H7 (cell line): ENCODE measurements at places on chromosomes 16 and 17.

DNA sequence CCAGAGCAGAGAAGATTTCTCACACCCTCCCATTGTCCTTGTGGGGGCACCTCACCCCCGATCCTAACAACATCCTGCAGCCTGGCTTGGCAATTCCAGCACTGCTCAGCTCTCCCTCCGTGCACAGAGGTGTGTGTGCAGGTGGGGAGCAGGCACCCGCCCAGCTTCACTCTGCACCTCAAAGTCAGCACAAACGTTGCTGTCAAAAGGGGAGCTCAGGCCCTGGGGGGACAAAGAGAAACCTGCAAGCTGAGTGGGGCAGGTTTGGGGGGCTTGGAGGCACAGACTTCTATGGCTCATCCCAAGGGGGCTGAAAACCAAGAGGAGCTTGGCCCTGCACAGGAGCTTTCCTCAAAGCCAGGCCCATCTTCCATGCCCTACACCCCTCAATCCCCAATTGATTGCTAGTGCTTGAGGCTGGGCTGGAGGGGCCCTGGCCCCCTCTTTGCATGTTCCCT, 231.9 kb upstream of the TNRC6C start:
- DNase-seq = peak; percentile 17

DNA sequence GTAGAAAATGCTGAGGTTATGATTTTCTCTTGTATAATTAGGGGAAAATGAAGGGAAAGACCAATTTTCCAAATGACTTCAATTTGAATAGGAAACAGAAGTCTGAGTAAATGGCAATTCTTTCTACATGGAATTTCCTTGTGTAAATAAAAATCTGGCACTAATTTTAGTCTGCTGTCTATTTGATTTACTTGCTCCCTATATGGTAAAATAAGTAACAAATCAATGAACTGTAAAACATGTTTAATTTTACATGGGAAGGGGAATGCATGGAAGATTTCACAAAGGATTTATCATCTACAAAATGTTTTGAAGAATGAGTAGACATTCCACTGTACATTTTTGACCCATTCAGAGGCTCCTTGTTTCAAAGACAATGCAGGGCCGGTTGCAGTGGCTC, 811.6 kb upstream of the GOT2 start:
- no peak for DNase-seq

GRCh38 chr16:14002416-14002990, 68.6 kb upstream of the MRTFB start:
- no peak for DNase-seq

DNA sequence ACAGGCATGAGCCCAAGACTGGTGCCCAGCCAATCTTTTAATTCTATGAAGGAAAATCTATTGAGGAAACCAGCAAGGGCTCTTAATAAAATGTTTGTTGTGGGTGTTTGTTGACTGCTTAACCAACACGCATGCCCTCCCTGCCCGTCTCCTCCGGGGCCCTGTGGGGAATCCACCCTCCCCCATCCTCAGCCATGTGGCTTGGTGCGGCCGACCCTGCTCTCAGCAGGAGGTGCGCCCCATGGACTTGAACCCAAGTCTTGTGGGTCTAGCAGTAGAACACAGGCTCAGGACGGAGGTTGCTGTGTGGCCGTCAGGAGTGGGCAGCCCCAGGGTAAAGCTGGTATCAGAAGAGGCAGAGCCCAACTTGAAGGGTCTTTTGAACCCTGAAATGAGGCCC, 45.1 kb upstream of the MLYCD start:
- no peak for DNase-seq

DNA sequence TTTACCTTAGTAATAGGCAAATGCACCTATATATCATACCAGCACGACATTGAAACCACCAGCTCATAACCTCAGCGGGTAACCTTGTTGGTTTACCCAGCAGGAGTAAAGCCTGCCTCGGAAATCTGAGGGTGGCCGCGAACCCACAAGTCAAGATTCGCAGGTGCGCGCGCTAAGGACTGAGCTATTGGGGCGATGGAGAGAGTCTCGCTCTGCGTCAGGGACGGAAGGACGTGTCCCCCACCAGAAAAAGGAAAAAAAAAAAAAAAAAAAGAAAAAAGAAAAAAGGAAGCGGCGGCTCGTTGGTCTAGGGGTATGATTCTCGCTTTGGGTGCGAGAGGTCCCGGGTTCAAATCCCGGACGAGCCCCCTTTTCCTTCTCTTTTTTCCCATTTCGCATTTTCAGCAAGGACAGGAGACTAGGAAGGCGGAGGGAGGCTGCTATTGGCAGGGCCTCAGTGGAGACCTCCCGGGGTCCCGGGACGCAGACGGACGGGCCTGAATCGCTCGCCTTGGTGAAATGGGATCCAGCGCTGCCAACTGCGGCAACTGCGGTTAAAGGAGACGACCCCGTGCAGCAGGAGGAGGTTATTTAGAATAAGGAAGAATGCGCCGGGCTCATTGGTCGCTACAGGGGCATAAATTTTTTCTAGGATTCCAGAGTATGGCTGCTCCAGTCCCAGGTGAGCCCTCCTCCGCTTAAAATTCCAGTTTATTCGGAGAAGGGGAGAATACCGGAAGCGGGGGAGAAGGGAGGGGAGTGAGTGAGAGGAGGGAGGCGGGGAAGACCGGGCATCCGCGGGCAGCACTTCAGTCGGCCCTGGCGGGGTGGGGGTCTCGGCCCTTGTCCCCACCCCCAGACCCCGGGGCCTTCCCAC, at the start of gene OR1F1:
TSS of gene OR1F1 (plus strand) at position 407 of the 877 bp plus-strand sequence.
- DNase-seq = peak; percentile 83

DNA sequence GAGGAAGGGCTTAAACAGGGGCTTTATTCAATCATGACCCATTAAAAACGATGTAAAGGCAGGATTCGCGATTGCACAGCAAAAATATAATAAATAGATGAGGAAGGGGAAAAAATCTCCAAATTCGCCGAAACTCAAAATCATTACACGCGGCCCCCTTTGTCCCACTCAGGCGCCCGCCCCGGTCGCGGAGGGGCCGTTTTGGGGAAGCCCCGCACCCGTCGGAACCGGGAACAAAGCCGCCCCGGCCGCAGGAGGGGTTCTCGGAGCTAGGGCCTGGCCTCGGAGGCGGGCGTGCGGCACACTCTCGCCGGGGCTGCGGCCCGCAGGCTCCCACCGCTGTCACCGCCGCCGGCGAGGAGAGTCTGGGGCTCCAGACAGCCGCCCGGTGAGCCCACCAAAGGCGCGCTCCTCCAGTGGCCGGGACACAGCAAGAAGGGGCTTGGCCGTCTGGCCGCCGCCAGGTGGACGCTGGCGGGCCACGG, 521 bp downstream of the C16orf87 start:
- DNase-seq = no peak

DNA sequence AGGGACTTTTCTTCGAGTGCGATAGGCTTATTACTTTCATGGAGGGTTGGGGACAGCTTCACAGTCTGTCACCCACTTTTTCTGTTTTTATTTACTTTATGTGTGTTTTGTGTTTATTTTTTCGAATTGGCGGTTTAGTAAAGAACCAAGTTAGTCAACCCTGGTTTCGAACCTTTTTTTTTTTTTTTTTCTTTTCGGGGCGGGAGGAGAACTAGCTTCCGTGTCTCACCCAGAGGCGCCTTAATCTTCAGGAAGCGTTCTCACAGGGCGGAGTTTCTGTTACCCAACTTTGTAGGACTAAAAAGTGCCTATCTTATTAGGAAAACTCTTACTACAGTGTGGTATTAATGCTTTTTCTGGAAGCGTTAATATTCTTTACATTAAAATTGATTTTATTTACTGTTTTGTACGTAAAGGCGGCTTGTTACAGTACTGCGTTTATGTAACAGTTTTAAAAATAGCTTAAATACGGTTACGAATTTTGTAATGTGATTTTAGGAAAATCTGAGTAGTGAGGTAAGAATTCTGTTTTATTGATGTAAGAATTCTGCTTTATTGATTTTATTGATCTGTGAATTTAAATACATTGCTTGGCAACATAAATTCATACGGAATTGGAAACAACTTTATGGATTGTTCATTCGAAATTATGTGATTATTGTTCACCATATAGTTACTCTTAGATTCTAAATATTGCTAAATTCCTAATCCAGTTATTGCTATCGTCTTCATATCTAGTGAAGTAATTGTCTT, 885 bp downstream of the ZNF207 start:
- DNase-seq = no peak

DNA sequence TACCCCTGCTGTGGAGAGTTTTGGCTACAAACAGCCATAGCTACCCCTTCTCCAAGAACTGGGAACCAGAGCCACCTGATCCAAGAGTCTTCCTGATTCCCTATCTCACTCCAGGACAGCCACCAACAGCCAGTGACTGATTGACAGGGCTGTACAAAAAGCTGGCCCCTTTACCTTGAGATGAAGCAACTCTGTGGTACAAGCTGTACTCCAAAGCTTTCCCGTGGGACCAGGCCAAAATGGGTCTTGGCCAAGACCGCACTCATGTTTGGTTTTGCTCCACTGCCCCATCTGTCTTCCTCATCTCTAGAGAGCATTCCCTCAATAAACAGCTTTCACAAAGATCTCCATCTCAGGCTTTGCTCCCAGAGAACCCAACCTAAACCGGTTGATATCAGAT, 43.6 kb downstream of the RNF157 start:
- no peak for DNase-seq

GRCh38 chr17:8073627-8074484, 13.7 kb downstream of the ALOX12B start:
- DNase-seq = peak; percentile 94

DNA sequence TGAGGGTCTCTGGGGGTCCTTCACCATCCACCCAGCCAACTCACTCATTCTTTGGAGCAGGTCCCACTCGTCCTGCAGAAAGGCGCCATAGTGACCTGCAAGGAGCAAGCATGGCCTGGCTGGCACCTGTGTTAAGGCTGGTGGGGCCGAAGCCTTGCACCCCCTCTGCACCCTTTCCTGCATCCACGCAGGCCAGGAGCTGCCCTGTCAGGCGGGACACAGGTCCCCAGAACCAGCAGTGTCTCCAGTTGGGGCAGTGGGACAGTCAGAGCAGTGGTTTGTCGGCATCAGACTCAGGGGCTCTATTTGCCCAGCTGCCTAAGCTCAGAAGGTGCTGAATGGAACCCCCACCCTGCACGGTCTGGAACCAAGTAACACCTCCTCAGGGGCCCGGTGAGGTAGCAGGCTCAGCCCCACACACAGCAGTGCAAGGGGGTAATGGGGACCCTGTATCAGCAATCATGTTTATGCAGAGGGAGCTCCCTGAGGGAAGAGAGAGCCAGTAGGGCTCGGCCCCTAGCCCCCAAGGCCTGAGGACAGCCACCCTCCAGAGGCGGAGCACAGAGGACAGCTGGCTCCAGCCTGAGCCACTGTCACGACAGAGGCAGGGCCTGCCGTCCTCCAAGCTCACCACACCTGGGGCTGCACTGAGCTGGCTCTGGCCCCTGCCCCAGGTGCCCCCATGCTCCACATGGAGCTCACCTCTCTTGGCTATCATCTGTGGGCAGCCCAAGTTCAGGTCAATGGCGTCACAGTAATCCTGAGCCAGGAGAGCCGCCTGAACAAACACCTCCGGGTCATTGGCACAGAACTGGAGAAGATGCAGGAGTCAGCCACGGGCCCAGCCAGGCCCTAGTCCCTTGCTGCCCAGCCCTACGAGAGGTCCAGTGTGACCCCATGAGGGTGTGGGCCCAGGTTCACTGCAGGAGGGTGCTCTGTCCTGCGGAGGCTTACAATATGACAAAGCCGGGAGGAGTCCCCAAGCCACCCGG, 1.9 kb downstream of the DUS1L start:
- DNase-seq = no peak

DNA sequence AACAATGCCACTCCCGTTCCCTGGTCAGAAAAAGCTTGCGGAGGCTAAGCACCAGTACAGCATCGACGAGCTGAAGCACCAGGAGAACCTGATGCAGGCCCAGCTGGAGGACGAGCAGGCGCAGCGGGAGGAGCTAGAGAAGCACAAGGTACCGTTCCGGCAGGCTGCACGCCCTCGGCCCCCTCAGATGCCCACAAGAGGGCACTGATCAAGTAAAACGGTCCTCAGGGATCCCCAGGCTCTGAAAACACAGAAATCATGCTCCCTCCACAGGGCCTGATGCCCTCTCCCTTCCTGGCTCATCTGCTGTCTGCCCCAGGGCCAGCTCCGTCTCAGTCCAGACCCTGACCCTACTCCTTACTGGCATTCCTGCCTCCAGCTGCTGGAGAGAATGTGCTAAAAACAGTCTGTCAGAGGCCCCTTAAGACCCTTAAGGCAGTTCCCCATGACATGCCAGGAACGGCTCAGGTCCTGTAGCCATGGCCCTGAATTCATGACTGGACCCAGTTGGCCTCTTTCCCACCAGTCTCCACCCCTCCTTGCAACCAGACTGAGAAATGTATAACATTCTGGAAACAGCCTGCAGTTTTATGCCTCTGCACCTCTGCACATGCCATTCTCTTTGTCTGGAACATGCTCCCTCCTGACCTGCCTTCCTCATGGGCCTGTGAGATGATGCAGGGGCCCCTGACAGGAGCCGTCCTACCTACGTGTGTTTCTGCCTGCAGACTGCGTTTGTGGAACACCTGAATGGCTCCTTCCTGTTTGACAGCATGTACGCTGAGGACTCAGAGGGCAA, 21.8 kb downstream of the DRC3 start:
- peak; percentile 92 for DNase-seq

- no peak for DNase-seq
These were observed 29.0 kb upstream of the IRF8 start for GRCh38 chr16:85869785-85870558.

DNA sequence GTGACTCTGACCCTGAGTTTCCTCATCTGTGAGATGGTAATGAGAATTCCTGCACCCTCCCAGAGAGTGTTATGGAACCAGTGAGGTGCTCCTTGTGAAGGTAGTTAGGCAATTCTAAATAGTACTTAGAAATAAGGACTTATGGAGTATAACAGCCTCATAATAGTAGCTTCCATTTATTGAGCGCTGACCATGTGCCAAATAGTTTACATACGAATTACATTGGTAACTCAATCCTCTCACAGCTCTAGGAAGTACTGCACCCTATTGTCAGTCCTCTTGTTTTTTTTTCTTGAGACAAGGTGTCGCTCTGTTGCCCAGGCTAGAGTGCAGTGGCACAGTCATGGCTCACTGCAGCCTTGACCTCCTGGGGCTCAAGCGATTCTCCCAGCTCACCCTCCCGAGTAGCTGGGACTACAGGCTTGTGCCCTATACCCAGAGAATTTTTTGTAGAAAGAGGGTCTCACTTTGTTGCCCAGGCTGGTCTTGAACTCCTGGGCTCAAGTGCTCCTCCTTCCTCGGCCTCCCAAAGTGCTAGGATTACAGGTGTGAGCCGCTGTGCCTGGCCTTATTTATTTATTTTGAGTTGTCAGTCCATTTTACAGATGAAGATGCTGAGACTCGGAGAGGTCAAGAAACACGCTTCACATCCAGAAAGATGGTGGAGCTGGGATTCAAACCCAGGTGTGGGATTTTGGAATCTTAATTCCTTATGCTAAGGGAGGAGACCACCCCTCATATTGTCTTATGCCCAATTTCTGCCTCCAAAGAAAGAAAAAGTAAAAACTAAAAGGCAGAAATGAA, 2.9 kb downstream of the TNS4 start:
- DNase-seq = no peak

DNA sequence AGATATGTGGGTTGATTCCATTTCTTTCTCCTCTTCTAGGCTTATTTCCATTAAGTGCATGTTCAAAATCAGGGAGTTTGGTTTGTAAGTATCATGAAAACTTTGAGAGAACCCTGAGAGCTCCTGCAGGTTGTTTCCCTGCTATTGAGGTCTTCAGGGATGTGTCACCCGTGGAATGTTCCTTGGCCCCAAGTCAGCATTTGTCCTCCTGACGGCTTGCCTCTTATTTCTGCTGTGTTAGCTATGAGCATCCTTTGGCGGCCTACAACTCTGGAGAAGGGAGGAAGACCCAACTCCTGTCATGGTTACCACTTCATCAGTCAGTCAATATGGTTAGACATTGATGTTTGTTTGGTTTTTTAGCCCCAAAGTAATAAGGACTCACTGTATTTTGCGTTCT, 180.8 kb downstream of the FTO start:
- DNase-seq = no peak

- DNase-seq = peak; percentile 79
These were observed 8.6 kb downstream of the KDM6B start for GRCh38 chr17:7842380-7843256.
